ENCODE measurements at places on chromosomes 11 and 22. TPM values are rescaled to one million over a fixed set of nuclear protein-coding genes. Genes with fewer than 3 reads are reported as not detected.

GRCh38 chr11:131889146-131889577 lies 518.7 kb downstream of the NTM start:
- no peaks in the 10 kb centered on the region for H3K36me3 ChIP-seq
- no peak overlapping the region for H3K27ac ChIP-seq
- no peaks in the 10 kb centered on the region for H3K4me1 ChIP-seq
- no peak for DNase-seq

DNA sequence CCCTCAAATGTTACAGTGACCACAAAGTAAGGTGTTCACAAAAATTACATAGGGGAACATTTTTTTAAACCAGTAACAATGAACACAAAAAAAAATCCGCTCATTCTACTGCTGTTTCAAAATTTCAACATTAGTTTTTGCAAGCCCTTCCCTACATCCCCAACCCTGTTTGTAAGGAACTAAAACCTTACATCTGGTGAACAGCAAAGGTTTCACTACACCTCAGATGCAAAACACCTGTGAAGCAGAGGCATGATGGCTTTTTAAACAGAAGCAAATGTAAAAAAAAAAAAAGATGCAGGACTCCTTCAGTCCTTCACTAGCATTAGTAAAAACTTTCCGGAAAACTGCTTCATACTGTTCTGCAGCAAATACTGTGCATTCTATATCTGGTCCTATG lies 50.0 kb upstream of the API5 start:
- no peaks in the 10 kb centered on the region for H3K27me3 ChIP-seq
- no peaks in the 10 kb centered on the region for H3K36me3 ChIP-seq
- H3K27ac ChIP-seq = no peak overlapping the region
- H3K4me3 ChIP-seq = no peak overlapping the region
- H3K4me1 ChIP-seq = no peaks in the 10 kb centered on the region
- no peak for DNase-seq

GRCh38 chr11:76347466-76347865 lies 33.5 kb downstream of the THAP12 start:
- H3K27ac ChIP-seq = no peak overlapping the region
- H3K36me3 ChIP-seq = no peaks in the 10 kb centered on the region
- DNase-seq = no peak
- no peaks in the 10 kb centered on the region for H3K27me3 ChIP-seq

GRCh38 chr11:134539285-134539684 lies 127.2 kb upstream of the B3GAT1 start:
- no peak for DNase-seq
- no peak overlapping the region for H3K27ac ChIP-seq
- H3K27me3 ChIP-seq = peaks cover 31% of the 10 kb centered on the region
- no peaks in the 10 kb centered on the region for H3K36me3 ChIP-seq
- no peaks in the 10 kb centered on the region for H3K4me1 ChIP-seq

DNA sequence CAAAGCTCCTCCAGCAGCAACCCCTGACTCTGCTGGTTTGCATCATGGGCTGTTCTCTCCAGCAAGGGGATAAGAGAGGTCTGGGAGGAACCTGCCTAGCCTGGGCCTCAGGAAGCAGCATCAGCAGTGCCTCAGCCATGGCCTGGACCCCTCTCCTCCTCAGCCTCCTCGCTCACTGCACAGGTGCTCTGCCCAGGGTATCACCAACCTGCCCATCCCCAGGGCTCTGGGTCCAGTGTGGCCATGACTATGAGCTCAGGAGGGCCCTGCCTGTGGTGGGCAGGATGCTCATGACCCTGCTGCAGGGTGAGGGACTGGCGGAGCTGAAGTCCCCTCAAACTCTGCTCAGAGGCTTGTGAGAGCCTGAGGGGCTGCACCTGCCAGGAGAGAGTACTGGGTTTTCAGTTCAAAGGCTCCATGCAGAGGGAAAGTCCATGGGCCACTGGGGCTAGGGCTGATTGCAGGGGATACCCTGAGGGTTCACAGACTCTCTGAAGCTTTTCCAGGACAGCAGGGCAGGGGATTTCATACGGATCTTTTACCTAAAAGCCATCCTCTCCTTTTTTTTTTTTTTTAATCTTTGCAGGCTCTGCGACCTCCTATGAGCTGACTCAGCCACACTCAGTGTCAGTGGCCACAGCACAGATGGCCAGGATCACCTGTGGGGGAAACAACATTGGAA lies 115.8 kb upstream of the IGLL5 start:
- no peaks in the 10 kb centered on the region for H3K4me1 ChIP-seq
- no peak overlapping the region for H3K27ac ChIP-seq
- H3K4me3 ChIP-seq = no peak overlapping the region

DNA sequence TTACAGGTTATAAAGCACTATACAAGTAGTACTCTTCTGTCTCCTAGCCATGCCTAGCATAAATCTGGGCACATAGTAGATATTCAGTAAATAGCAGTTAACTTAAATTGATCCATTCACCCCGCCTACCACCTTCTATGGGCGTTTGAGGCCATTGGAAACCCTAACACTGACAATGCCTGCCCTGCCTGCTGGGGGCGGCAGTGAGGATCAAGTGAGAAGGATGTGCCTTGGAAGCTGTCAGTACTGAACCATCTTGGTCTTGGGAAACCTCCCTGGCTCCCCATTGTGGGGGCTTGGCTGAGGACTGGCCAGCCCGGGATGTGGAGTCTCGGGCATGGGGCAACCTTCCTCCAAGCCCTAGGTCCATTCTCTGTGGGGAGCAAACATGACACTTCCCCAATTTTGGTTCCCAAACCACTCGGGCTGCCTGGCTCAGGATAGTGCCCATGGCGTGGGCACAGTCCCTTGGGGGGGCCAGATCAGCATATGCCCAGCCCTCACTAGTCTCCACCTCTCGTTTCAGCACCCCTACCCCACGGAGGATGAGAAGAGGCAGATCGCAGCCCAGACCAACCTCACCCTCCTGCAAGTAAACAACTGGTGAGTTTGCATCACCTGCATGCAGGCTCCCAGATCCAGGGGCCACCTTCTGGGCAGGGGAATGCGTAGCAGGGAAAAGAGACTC lies 67.4 kb downstream of the FEZ1 start:
- no peak overlapping the region for H3K27ac ChIP-seq
- H3K27me3 ChIP-seq = no peaks in the 10 kb centered on the region
- H3K4me3 ChIP-seq = no peak overlapping the region
- DNase-seq = no peak

- no peak overlapping the region for H3K4me3 ChIP-seq
- no peak overlapping the region for H3K27ac ChIP-seq
- DNase-seq = no peak
- no peaks in the 10 kb centered on the region for H3K36me3 ChIP-seq
- H3K4me1 ChIP-seq = no peaks in the 10 kb centered on the region
These were observed 51.4 kb downstream of the CDON start for GRCh38 chr11:126011265-126011664.

GRCh38 chr11:11387622-11388305 lies 34.7 kb upstream of the CSNK2A3 start:
- no peak for DNase-seq
- H3K4me1 ChIP-seq = peaks cover 20% of the 10 kb centered on the region
- no peaks in the 10 kb centered on the region for H3K27me3 ChIP-seq
- H3K36me3 ChIP-seq = no peaks in the 10 kb centered on the region

DNA sequence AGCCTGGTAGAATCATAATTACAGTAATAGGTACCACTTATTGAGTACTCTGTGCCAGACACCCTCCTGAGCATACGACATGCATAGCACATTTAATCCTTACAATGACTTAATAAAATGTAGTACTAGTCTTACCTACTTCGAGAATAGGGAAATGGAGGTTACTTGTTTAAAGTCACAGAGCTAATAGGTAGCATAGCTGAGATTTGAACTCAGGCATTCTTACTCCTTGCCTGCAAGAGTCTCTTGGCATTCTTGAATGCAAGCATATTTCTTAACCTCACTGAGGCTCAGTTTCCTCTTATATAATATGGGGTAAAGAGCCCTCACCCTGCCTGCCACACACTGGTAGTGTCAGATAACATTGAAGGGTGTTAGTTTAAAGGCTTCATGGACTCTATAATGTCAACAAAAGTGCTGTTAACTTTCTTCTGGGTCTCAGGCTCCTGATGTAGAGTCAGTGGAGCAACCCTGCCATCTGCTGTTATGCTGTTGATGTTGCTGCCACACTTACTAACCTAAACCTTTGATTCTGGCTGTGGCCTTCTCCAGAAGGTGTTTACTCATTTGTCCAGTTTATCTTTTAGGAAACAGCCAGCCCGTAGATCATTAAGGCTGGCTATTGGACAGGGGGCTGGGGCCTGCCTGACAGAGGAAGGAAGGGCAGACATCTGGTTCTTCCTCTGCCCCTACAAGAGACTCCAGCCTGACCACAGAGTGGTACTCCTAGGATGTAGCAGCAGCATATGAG lies 18.9 kb downstream of the LIMK2 start:
- H3K4me3 ChIP-seq = no peak overlapping the region
- no peak for DNase-seq
- peaks cover 26% of the 10 kb centered on the region for H3K36me3 ChIP-seq
- H3K27ac ChIP-seq = peak overlapping the region; percentile 71
- peaks cover 35% of the 10 kb centered on the region for H3K4me1 ChIP-seq

The UQCR10 gene
- 340 TPM for total RNA-seq

The ARHGAP20 gene
- total RNA-seq = 0.33 TPM

The TBX10 gene
- total RNA-seq = 0.44 TPM

The INSC gene
- not detected for total RNA-seq

The BBOX1 gene
- total RNA-seq = not detected

The OR2AG1 gene
- total RNA-seq = not detected

The FGF19 gene
- not detected for total RNA-seq

All from heart right ventricle (tissue), 16 donors.